ENCODE measurements at places on chromosomes 3 and 15. TPM values are rescaled to one million over a fixed set of nuclear protein-coding genes. Genes with fewer than 3 reads are reported as not detected.

ITGA11 gene
- 0.40 TPM for polyA plus RNA-seq

CDHR4 gene
- 0.26 TPM for polyA plus RNA-seq

CSTA gene
- polyA plus RNA-seq: 1.4 TPM

PIK3CB gene
- polyA plus RNA-seq: 13.3 TPM

PLA2G4E gene
- polyA plus RNA-seq: not detected

DUOXA2 gene
- polyA plus RNA-seq: not detected

ALDH1A3 gene
- polyA plus RNA-seq: 2.8 TPM

OXTR gene
- polyA plus RNA-seq: 5.5 TPM

KLF13 gene
- polyA plus RNA-seq: 28.6 TPM

IREB2 gene
- polyA plus RNA-seq: 19.2 TPM

SAMMSON gene
- polyA plus RNA-seq: not detected

C2CD4A gene
- polyA plus RNA-seq: not detected

GPR62 gene
- 0.42 TPM for polyA plus RNA-seq

GABRB3 gene
- polyA plus RNA-seq: 56.5 TPM

CHRNA7 gene
- 4.6 TPM for polyA plus RNA-seq

CPNE9 gene
- 6.2 TPM for polyA plus RNA-seq

VIPR1 gene
- 6.3 TPM for polyA plus RNA-seq

NR2F2 gene
- 0.23 TPM for polyA plus RNA-seq

SLC22A13 gene
- 0.26 TPM for polyA plus RNA-seq

FGF7 gene
- not detected for polyA plus RNA-seq
